ENCODE measurements at places on chromosomes 16 and 17. TPM values are rescaled to one million over a fixed set of nuclear protein-coding genes. Genes with fewer than 3 reads are reported as not detected.

Gene CIBAR2
- not detected for total RNA-seq

Gene TMC7
- total RNA-seq, result not detected

Gene KRTAP9-8
- total RNA-seq, result not detected

Gene PRAC1
- not detected for total RNA-seq

Gene ADAD2
- total RNA-seq, result 1.5 TPM

Gene GRN
- 36.1 TPM for total RNA-seq
